ENCODE measurements at places on chromosomes 13 and 19. TPM values are rescaled to one million over a fixed set of nuclear protein-coding genes. Genes with fewer than 3 reads are reported as not detected.

DNA sequence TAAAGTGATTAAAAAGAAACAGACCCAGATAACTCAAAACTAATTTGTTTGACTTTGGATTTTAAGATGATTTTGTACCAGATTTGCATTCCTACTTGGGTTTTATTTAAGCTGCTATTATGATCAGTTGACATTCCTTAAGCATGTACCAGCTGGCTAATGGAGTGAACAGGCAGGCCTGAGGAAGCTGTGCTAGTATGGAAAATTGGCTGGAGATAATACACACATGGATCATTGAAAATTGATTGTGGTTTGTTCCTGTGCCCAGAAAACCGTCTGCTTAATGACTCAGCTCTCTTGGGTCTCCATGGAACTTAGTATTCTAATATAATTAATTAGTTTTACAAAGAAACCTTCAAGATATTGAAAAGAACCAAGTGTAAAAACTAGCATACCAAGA lies 22.6 kb downstream of the POLR1D start:
- peaks cover 18% of the 10 kb centered on the region for H3K4me1 ChIP-seq
- H3K4me3 ChIP-seq: no peak overlapping the region
- no peaks in the 10 kb centered on the region for H3K27me3 ChIP-seq

GRCh38 chr19:8034178-8034525 lies 18.4 kb upstream of the CCL25 start:
- no peaks in the 10 kb centered on the region for H3K27me3 ChIP-seq
- no peaks in the 10 kb centered on the region for H3K4me1 ChIP-seq
- no peaks in the 10 kb centered on the region for H3K36me3 ChIP-seq
- no peak overlapping the region for H3K27ac ChIP-seq
- H3K4me3 ChIP-seq: no peak overlapping the region

DNA sequence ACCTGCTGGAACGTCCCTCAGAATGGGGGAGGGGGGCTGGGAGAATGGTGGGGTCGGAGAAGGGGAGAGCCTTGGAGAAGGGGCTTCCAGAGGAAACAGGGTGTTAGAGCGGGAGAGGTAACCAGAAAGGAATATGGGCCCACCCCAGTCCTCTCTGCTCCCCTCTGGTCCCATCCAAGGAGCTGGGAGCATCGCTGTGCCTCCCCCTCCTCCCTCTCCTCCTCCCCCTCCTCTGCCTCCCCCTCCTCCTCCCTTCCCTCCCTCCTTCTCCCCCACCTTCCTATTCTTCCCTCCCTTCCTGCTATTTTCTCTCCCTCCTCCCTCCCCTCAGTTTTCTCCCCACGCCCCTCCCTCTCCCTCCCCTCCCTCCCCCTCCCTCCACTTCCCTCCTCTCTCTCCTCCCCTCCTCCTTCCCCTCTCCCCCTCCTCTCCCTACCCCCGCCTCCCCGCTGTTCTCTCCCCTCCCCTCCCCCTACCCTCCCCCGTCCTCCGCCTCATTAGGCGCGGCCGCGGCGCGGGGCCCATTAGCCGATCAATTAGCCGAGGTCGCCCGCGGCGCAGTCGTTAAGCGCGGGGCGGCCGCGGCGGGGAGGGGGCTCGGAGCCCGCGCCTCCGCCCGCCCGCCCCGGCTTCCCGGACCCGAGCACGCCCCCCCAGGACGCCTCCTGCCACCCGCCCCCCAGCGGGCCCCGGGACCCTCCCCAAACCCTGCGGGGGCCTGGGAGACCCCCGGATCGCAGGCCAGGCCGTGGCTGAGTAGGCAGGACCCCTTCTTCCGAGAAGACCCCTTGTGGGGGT lies 15.4 kb downstream of the TLE5 start:
- no peak for DNase-seq
- no peaks in the 10 kb centered on the region for H3K36me3 ChIP-seq
- H3K27ac ChIP-seq: no peak overlapping the region
- no peaks in the 10 kb centered on the region for H3K27me3 ChIP-seq
- H3K4me3 ChIP-seq: no peak overlapping the region

DNA sequence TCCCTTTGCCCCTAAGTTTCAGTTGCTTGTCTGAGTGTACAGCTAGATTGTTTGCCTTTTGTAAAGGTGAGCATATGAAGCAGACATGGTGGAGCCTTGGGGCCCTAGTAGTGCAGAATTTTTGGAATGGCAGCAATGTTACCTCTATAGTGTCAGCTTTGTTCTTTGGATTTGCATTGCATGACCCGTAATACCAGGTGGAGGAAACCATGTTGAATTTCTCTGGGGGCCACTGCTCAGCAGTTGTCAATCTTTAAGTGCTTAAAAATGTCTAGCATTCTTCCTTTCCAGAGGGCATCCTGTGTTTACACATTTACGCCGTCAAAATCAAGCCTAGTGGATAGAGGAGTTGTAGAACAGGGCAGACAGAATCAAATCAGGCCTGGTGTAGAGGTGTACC lies 303.3 kb downstream of the ATP8A2 start:
- no peaks in the 10 kb centered on the region for H3K36me3 ChIP-seq

DNA sequence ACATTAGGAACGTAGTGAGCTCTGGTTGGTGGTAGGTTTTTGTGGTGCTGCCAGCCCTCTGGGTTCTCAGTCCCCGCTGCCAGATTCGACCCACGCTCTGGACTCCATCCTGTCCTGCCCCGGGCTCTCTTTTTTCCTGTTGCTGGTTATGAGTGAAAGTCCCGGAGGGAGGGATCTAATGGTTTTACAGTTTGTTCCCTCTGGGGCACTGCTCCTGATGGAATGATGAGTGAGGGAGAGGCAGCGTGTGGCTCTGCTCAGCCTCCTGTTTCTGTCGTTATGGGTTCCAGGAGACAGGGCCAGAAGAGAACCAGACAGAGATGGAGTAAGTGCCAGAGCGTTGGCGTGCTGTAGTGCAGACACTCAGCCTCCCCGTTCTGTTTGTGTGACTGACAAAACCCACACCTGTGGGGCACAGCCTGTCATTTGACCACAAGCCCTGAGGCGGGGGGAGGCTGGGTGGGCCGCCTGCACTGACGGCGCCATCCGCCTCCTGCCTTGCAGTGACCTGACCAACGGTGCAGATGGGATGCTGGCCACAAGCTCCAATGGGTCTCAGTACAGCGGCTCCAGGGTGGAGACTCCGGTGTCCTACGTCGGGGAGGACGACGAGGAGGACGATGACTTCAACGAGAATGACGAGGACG lies 18.3 kb downstream of the ATP4B start:
- peaks cover 4% of the 10 kb centered on the region for H3K4me1 ChIP-seq
- no peaks in the 10 kb centered on the region for H3K27me3 ChIP-seq
- H3K27ac ChIP-seq: no peak overlapping the region
- no peak overlapping the region for H3K4me3 ChIP-seq
- peaks cover 69% of the 10 kb centered on the region for H3K36me3 ChIP-seq
- DNase-seq: no peak

DNA sequence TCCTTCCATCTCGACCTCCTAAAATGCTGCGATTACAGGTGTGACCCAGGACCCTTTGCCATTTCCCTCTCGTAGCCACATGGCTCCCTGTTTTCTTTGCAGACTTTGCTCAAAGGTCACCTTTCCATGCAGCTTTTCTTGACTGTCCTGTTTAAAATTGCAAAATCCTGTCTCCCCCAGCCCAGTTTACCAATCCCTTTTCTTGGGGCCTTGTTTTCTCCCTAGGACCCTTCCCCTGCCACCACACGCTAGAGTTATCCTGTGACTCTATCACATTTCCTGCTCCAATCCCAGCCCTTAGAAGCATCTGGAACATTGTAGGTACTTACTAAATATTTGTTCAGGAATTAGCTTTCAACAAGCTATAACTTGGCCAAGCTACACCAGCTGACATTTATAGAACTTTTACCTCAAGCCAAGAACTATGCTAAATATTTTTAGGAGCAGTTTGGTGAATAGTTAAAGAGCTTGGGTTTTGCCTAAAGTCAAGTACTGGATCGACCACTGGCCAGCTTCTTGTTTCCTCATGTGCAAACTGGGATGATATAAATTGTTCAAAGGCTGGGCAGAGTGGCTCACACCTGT lies 9.1 kb upstream of the SERTAD3 start:
- H3K36me3 ChIP-seq: no peaks in the 10 kb centered on the region
- no peak for DNase-seq
- no peak overlapping the region for H3K27ac ChIP-seq
- H3K4me1 ChIP-seq: no peaks in the 10 kb centered on the region

- H3K4me1 ChIP-seq: peaks cover 52% of the 10 kb centered on the region
- H3K27me3 ChIP-seq: no peaks in the 10 kb centered on the region
- peak; percentile 26 for DNase-seq
- peak overlapping the region; percentile 91 for H3K27ac ChIP-seq
These were observed 99.4 kb upstream of the SERP2 start for GRCh38 chr13:44273991-44274770.

- H3K27ac ChIP-seq: peak overlapping the region; percentile 35
- H3K27me3 ChIP-seq: no peaks in the 10 kb centered on the region
- H3K4me1 ChIP-seq: peaks cover 55% of the 10 kb centered on the region
- H3K36me3 ChIP-seq: peaks cover 74% of the 10 kb centered on the region
- no peak for DNase-seq
These were observed 11.9 kb upstream of the ATF5 start for GRCh38 chr19:49916839-49917733.

DNA sequence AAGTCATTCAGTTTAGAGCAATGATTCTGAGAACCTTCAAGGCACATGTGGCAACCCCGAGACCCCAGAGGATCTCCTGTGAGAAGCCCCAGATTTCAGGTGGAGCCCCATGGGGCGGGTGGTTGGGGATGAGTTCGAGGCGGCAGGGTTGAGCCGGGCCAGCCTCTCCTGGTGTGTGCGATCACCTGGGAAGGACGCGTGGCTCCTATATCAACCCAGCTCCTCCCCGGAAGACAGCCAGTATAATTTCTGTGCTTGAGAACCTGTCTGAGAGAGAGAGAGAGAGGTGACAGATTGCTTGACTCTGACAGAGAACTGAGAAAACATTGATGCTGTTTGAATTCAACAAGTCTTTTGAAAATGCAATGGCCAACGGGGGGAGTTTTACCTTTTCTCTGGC lies 89.0 kb downstream of the TEX29 start:
- no peaks in the 10 kb centered on the region for H3K36me3 ChIP-seq
- H3K4me1 ChIP-seq: no peaks in the 10 kb centered on the region
- no peak for DNase-seq
- peaks cover 12% of the 10 kb centered on the region for H3K27me3 ChIP-seq

- DNase-seq: no peak
- no peak overlapping the region for H3K4me3 ChIP-seq
- H3K36me3 ChIP-seq: no peaks in the 10 kb centered on the region
- H3K27me3 ChIP-seq: no peaks in the 10 kb centered on the region
- no peaks in the 10 kb centered on the region for H3K4me1 ChIP-seq
These were observed 260.0 kb upstream of the DACH1 start for GRCh38 chr13:72127031-72127430.

GRCh38 chr13:40639221-40639681 lies 27.2 kb downstream of the FOXO1 start:
- H3K4me1 ChIP-seq: peaks cover 82% of the 10 kb centered on the region
- H3K27ac ChIP-seq: peak overlapping the region; percentile 78
- no peak overlapping the region for H3K4me3 ChIP-seq
- H3K36me3 ChIP-seq: peaks cover 36% of the 10 kb centered on the region
- H3K27me3 ChIP-seq: no peaks in the 10 kb centered on the region
- DNase-seq: no peak

RNF17 gene
- total RNA-seq: not detected

CDC42EP5 gene
- total RNA-seq: 0.83 TPM

NMRK2 gene
- not detected for total RNA-seq

Measured in activated CD8-positive, alpha-beta T cell treated with anti-CD3 and anti-CD28 coated beads for 36 hours (primary cell).